Fibroblast of skin of right biceps (primary cell): ENCODE measurements at places on chromosomes 3 and 15.

- DNase-seq = no peak
Measured at GRCh38 chr3:177419904-177420601, 222.8 kb upstream of the TBL1XR1 start.

- DNase-seq = no peak
Measured at GRCh38 chr15:56528136-56528535, 63.2 kb upstream of the MNS1 start.

GRCh38 chr3:158258619-158259018 lies 148.7 kb downstream of the RSRC1 start:
- DNase-seq = no peak

- peak; percentile 80 for DNase-seq
Measured at GRCh38 chr15:43550527-43551363, 33.3 kb downstream of the MAP1A start.

- DNase-seq = peak; percentile 63
Measured at GRCh38 chr15:69398491-69398891, 15.7 kb upstream of the KIF23 start.

- DNase-seq = no peak
Measured at GRCh38 chr15:23860290-23861245, 173.5 kb upstream of the NDN start.

- DNase-seq = no peak
Measured at GRCh38 chr3:135784557-135784956, 181.0 kb upstream of the PPP2R3A start.

DNA sequence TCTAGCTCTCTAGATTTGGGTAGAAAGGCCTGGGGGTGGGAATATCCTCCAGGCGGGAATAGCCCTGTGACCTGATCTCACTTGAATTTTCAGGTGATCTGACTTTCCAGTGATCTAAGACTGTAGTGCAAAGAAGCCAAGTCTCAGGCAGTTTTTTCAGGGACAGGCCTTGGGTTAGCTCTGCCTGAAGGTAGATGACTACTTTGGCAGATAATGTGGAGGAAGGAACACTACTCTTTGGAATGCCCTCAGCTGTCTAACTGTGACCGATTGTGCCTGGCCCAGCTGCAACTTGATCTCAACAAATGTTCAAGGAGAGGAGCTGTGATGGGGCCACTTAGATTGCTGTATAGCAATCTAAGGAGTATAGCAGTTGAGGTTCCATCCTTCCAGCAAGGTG lies 193.7 kb downstream of the TCF12 start:
- peak; percentile 20 for DNase-seq

- DNase-seq = no peak
Measured at GRCh38 chr3:46668591-46668990, 24.9 kb downstream of the ALS2CL start.

DNA sequence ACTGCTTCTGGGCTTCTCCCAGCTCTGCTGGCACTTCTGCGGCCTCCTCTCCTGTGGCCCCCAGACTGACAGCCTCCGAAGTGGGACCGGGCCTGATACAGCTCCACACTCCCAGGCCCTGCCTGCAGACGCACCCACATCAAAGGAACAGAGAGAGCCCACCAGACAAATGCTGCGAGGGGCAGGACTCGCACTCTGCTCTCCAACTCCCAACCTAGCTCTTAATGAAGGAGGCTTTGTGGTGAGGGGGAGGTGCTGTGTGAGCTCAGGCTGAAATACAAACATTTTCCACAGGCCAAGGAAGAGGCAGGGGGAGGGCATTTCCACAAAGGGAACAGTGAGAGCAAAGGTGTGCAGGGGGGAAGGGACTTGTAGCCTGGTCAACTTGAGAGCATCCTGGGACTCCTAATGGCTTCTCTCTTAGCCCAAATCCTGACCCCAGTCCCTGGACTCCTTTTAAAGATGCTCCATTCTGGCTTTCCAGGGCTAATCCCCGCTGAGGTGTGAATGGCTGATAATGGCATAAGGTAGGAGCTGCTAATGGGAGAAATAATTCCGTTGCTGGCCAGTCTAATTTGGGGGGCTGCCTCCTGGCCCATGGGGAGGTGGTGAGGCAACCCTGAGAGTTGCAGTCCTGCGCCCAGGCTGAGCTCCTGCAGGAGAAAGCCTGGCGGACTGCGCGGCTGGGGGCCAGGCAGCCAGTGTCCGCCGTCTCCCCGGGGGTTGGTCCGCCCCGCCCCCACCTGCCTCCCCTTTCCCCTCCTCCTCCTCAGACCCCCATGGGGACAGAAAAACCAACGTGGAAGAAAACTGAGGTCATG lies 9.6 kb downstream of the LINGO1 start:
- DNase-seq = no peak

GRCh38 chr15:84033793-84034553 lies 201.6 kb upstream of the GOLGA6L4 start:
- DNase-seq = peak; percentile 4

DNA sequence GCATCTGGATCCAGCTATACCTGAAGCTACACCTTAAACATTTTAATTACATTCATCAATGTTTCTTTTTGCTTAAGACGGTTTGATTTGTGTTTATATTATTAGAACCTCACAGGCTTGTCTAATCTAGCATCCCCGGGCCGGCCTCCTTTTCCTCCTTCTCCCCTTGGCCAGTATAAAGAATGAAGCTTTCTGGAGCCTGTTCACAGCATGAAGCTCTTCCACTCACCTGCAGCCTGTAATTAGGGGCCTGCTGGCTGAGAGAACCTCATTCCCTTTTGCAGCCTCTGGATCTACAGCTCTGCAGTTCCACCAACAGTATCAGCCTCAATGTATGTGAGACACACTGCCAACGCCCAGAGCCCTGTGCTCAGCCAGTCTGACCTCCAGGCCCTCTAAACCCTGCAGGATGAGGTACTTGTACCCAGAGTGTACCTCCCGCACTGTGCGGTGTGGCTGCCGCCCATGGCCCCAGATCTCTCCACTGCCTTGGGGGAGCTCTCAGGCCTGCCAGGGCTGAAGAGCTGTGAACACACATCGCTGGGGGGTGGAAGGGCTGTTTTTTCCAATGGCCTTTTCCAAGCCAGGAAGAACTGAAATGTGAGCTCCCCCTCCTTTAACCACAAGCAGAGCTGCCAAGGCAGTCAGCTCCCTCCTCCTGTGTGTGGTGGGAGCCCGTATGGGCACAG lies 114.7 kb upstream of the ALDH1A3 start:
- DNase-seq = peak; percentile 94

- no peak for DNase-seq
Measured at GRCh38 chr3:42855547-42856380, 19.9 kb downstream of the CYP8B1 start.
